ENCODE measurements at places on chromosomes 3 and 15. TPM values are rescaled to one million over a fixed set of nuclear protein-coding genes. Genes with fewer than 3 reads are reported as not detected.

- no peak for DNase-seq
- H3K27ac ChIP-seq = no peak overlapping the region
- H3K4me3 ChIP-seq = no peak overlapping the region
- H3K36me3 ChIP-seq = no peaks in the 10 kb centered on the region
- H3K4me1 ChIP-seq = no peaks in the 10 kb centered on the region
Observed at GRCh38 chr15:29611057-29611456, 211.2 kb downstream of the TJP1 start.

Gene GOLGA8B
- 340 TPM for total RNA-seq

GRCh38 chr3:53808496-53808895, 37.7 kb downstream of the CHDH start:
- no peaks in the 10 kb centered on the region for H3K36me3 ChIP-seq
- H3K27me3 ChIP-seq = no peaks in the 10 kb centered on the region
- H3K4me3 ChIP-seq = no peak overlapping the region
- DNase-seq = no peak
- H3K4me1 ChIP-seq = no peaks in the 10 kb centered on the region

DNA sequence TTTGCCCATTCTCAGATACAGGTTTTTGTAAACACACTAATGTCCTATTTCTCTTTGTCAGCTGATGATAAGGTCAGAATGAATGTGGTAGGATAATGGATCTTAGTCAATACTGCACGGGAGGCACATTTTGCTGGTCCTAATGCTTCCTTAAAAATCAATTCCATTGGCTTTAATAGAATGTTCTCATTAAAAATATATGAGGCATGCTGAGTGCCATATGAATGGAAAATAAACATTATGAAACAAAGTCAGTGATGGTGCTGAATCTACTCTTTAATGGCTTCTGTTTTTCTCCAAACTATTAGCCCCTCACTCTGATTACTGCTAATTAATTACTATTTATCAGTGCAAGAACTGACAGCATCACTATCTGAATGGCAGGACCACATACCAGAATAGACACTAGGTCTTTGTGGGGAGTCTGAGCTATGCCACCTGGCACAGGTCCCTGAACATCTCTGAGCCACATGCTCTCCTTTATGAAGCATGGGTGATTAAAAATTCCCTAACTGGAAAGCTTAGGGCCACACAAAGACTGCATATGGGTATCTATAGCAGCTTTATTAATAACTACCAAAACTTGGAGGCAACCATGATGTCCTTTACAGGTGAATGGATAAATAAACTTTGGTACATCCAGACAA, 278.9 kb downstream of the MEX3B start:
- no peaks in the 10 kb centered on the region for H3K4me1 ChIP-seq
- no peaks in the 10 kb centered on the region for H3K36me3 ChIP-seq
- no peak for DNase-seq
- H3K27me3 ChIP-seq = no peaks in the 10 kb centered on the region
- H3K27ac ChIP-seq = no peak overlapping the region
- H3K4me3 ChIP-seq = no peak overlapping the region

- H3K4me3 ChIP-seq = no peak overlapping the region
- H3K4me1 ChIP-seq = no peaks in the 10 kb centered on the region
- no peaks in the 10 kb centered on the region for H3K36me3 ChIP-seq
- no peak overlapping the region for H3K27ac ChIP-seq
Observed at GRCh38 chr3:2465842-2466241, 367.2 kb downstream of the CNTN4 start.

Gene MYZAP
- total RNA-seq = 1.2 TPM

GRCh38 chr3:133934073-133934970, 38.6 kb upstream of the RAB6B start:
- no peak overlapping the region for H3K4me3 ChIP-seq
- no peaks in the 10 kb centered on the region for H3K36me3 ChIP-seq
- H3K4me1 ChIP-seq = no peaks in the 10 kb centered on the region

DNA sequence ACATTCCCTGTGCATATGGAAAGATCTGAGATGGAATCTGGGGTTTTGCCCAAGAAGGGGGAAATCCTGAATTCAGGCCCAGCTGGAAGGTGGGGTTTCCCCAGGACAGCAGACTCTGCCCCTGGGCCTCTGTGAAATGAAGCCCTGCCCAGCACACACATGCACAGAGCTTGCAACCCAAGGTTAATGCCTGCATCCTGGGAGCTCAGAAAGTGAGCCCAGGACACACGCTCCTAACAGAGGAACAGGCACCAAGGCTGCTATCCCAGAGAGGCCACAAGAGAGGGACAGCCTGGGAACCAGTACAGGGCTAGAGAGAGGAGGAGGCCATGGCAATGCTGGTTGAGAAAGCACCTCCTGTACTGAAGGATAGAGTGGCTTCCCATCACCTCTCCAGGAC, 16.1 kb downstream of the SEMA5B start:
- no peaks in the 10 kb centered on the region for H3K4me1 ChIP-seq
- H3K27ac ChIP-seq = no peak overlapping the region
- no peak overlapping the region for H3K4me3 ChIP-seq
- no peaks in the 10 kb centered on the region for H3K27me3 ChIP-seq

- H3K4me1 ChIP-seq = no peaks in the 10 kb centered on the region
- no peak overlapping the region for H3K27ac ChIP-seq
- no peak overlapping the region for H3K4me3 ChIP-seq
Observed at GRCh38 chr15:93762036-93762435, 469.3 kb upstream of the MCTP2 start.

- DNase-seq = no peak
- H3K27ac ChIP-seq = peak overlapping the region; percentile 99
- H3K4me1 ChIP-seq = peaks cover 59% of the 10 kb centered on the region
- H3K4me3 ChIP-seq = peak overlapping the region; percentile 100
- no peaks in the 10 kb centered on the region for H3K27me3 ChIP-seq
Observed at GRCh38 chr3:9793161-9793781, 389 bp downstream of the ARPC4 start.

GRCh38 chr15:63601026-63601703, 4.0 kb downstream of the FBXL22 start:
- H3K36me3 ChIP-seq = no peaks in the 10 kb centered on the region
- H3K27ac ChIP-seq = peak overlapping the region; percentile 69
- H3K27me3 ChIP-seq = no peaks in the 10 kb centered on the region
- H3K4me3 ChIP-seq = peak overlapping the region; percentile 70

- no peaks in the 10 kb centered on the region for H3K36me3 ChIP-seq
- H3K27ac ChIP-seq = no peak overlapping the region
- H3K4me3 ChIP-seq = no peak overlapping the region
- H3K27me3 ChIP-seq = no peaks in the 10 kb centered on the region
Observed at GRCh38 chr3:44848634-44849033, 13.1 kb upstream of the TMEM42 start.

DNA sequence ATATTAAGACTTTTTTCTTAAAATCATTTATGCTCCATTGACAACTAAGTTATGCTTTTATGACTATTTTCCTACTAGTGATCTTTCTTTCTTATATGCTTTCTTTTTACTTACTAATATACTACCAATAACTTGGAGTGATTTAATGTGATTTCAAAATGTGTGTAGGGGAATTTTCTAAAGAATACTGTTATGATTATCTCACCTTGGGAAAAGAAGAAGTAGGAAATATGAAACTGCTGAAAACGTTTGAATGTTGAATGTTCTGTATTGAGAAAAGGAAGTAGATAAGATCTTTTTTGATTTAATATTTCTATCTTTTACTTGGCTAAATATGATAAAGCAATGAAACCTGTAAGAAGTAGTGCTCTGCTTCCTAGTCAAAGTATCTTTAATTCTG, 7.8 kb upstream of the CD200R1 start:
- H3K4me1 ChIP-seq = peaks cover 53% of the 10 kb centered on the region
- DNase-seq = no peak
- no peak overlapping the region for H3K27ac ChIP-seq

- H3K36me3 ChIP-seq = no peaks in the 10 kb centered on the region
- no peaks in the 10 kb centered on the region for H3K4me1 ChIP-seq
- no peak overlapping the region for H3K4me3 ChIP-seq
- no peak overlapping the region for H3K27ac ChIP-seq
- H3K27me3 ChIP-seq = peaks cover 3% of the 10 kb centered on the region
- no peak for DNase-seq
Observed at GRCh38 chr3:160665784-160666526, 11.0 kb upstream of the ARL14 start.

- no peak overlapping the region for H3K4me3 ChIP-seq
- no peaks in the 10 kb centered on the region for H3K36me3 ChIP-seq
Observed at GRCh38 chr3:23710555-23710954, 95.2 kb upstream of the UBE2E1 start.

DNA sequence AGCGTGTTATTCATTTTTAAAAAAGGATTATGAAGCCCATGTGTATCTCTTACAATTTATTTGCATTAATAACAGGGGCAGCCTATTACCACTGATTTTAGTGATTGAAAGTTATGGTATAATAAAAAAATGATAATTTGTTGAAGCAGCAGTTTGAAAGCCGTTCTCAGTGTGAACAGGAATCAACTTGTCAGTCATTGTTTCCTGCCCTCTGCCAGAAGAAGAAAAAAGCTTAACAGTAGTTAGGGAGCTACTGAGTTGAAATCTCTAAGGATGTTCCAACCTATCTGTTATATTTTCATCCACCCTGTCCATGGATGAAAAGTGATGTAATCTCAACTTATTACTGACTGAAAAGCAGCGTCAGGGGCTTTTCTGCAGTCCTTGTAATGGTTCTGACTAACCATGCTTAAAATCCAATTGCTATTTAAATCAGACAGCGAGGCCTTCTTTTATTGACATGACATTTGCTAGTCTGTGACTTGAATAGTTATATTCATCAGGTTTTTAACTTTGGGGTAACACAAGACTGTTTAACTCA, 486.7 kb downstream of the ROBO2 start:
- H3K27me3 ChIP-seq = no peaks in the 10 kb centered on the region
- no peak overlapping the region for H3K27ac ChIP-seq
- no peaks in the 10 kb centered on the region for H3K4me1 ChIP-seq
- no peak overlapping the region for H3K4me3 ChIP-seq
- DNase-seq = no peak
- no peaks in the 10 kb centered on the region for H3K36me3 ChIP-seq

DNA sequence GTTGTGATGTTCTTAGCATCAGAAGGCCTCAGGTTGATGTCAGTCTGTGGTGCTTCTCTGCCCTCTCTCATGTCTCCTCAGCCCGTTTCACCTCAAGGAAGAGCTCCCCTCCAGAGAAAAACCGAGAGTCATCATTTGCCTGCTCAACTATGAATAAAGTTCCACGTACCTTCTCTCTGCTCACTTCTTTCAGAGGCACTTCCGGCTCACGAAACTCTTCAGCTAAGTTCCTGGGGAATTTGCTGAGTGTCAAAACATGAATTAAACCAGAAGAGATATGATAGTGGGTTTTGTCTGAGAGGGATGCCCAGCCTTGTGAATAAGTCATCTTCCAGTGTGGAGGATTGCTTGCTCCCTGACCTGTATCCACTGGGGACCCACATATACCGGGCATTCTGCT, 37.7 kb downstream of the CCR4 start:
- no peak overlapping the region for H3K4me3 ChIP-seq
- peaks cover 51% of the 10 kb centered on the region for H3K4me1 ChIP-seq
- DNase-seq = no peak
- H3K27ac ChIP-seq = peak overlapping the region; percentile 30

Gene TUSC2
- 25.3 TPM for total RNA-seq

Gene LTK
- total RNA-seq = 3.7 TPM

GRCh38 chr15:29822684-29823459, 604 bp upstream of the TJP1 start:
- peaks cover 28% of the 10 kb centered on the region for H3K4me1 ChIP-seq
- H3K27me3 ChIP-seq = peaks cover 28% of the 10 kb centered on the region
- no peaks in the 10 kb centered on the region for H3K36me3 ChIP-seq
- no peak overlapping the region for H3K27ac ChIP-seq

- DNase-seq = no peak
- no peaks in the 10 kb centered on the region for H3K27me3 ChIP-seq
- H3K4me1 ChIP-seq = no peaks in the 10 kb centered on the region
- no peaks in the 10 kb centered on the region for H3K36me3 ChIP-seq
Observed at GRCh38 chr3:72162649-72163184, 377.8 kb upstream of the PROK2 start.

- no peak for DNase-seq
- H3K27me3 ChIP-seq = no peaks in the 10 kb centered on the region
- no peaks in the 10 kb centered on the region for H3K4me1 ChIP-seq
- H3K4me3 ChIP-seq = no peak overlapping the region
- H3K36me3 ChIP-seq = no peaks in the 10 kb centered on the region
Observed at GRCh38 chr15:100309109-100310040, 32.4 kb downstream of the ADAMTS17 start.

Measured in CD4-positive, alpha-beta memory T cell (primary cell).